ENCODE measurements at places on chromosomes 5 and 9. TPM values are rescaled to one million over a fixed set of nuclear protein-coding genes. Genes with fewer than 3 reads are reported as not detected.

Gene PCDHB3
- polyA plus RNA-seq, result 4.0 TPM

Gene DBH
- polyA plus RNA-seq, result 0.62 TPM

Gene PPIC
- polyA plus RNA-seq, result 36.8 TPM

Gene ZFP37
- polyA plus RNA-seq, result 13.8 TPM

Gene CDH12
- 6.8 TPM for polyA plus RNA-seq

Gene AJM1
- polyA plus RNA-seq, result 0.64 TPM

Gene PTPN3
- 51.9 TPM for polyA plus RNA-seq

Gene RXFP3
- not detected for polyA plus RNA-seq

Gene NUDT12
- polyA plus RNA-seq, result 28.7 TPM

Gene OR1J2
- not detected for polyA plus RNA-seq

Gene C9orf85
- 15.5 TPM for polyA plus RNA-seq

Gene PTGES
- 5.3 TPM for polyA plus RNA-seq

Gene VLDLR
- 41.0 TPM for polyA plus RNA-seq

Gene NUTM2G
- 0.33 TPM for polyA plus RNA-seq

Gene EGFLAM
- 10.7 TPM for polyA plus RNA-seq

Gene ABO
- 18.7 TPM for polyA plus RNA-seq

Gene SERINC5
- 52.5 TPM for polyA plus RNA-seq

Gene TGFBI
- 225 TPM for polyA plus RNA-seq

Gene WNT8A
- polyA plus RNA-seq, result 0.27 TPM

Gene FSTL4
- polyA plus RNA-seq, result 0.76 TPM

Gene FGF18
- 0.39 TPM for polyA plus RNA-seq

Gene CDX1
- 0.89 TPM for polyA plus RNA-seq

Gene SLC45A2
- polyA plus RNA-seq, result 0.47 TPM

Gene MARCOL
- not detected for polyA plus RNA-seq

Gene DCP2
- polyA plus RNA-seq, result 40.0 TPM

Gene SPINK4
- polyA plus RNA-seq, result not detected

Gene CCL21
- 10.4 TPM for polyA plus RNA-seq
